ENCODE measurements at places on chromosomes 13 and 19. TPM values are rescaled to one million over a fixed set of nuclear protein-coding genes. Genes with fewer than 3 reads are reported as not detected.

- no peak for ATAC-seq
These were observed 20.0 kb downstream of the ELL start for GRCh38 chr19:18501832-18502231.

- no peak for ATAC-seq
These were observed 100.0 kb downstream of the RNF17 start for GRCh38 chr13:24863748-24864540.

GRCh38 chr13:75936791-75937190 is 300.7 kb downstream of the LMO7 start:
- no peak for ATAC-seq

DNA sequence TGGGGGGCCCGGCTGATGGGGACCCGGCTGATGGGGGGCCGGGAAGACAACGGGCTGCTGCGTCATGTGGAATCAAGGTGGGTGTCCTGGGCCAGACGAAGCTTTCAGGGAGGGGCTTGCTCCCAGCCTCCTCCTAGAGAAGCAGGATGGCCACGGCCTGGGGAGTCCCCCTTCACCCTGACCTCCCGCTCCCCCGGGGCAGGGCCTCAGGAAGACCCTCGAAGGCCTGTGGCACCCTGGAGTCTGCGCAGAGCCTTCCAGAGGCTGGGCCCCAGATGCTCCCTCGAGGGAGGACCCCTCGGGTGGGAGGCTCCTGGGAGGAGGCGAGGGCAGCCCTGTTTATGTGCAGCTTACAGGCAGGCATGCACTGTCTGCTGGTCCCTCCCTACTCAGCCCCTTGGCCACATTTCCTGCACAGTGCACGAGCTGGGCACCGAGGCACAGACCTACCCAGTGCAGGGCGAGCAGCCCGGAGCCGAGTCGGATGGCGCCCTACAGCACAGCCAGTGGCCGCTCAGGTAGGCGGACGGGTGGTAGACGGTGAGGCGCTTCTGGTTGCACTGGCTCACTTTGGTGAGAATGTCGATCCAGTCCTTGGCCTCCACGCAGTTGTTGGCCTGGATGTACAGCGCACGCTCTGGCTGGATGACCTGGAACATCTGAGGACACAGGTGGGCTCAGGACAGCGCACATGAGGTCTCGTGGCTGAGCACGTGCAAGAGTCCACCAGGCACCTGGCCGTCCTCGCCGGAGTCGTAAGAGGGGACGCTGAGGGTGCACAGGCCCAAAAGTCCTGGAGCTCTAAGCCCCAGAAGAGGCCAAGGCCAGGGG is 22.4 kb upstream of the C13orf46 start:
- ATAC-seq, result peak; percentile 21

GRCh38 chr19:50873056-50873455 is at the start of gene KLK2:
KLK2 (plus strand) TSS chr19:50873439; CDS start chr19:50873474, 35 bp downstream.
- no peak for ATAC-seq

DNA sequence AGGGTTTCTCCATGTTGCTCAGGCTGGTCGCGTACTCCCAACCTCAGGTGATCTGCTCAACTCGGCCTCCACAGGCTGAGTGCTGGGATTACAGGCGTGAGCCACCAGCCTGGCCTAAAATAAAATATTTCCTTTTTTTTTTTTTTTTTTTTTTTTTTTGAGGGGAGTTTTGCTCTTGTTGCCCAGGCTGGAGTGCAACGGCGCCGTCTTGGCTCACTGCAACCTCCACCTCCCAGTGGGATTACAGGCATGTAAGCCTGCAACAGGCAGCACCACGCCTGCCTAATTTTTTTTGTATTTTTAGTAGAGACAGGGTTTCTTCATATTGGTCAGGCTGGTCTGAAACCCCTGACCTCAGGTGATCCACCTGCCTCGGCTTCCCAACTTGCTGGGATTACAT is 4.9 kb downstream of the ZNF506 start:
- ATAC-seq, result no peak

DNA sequence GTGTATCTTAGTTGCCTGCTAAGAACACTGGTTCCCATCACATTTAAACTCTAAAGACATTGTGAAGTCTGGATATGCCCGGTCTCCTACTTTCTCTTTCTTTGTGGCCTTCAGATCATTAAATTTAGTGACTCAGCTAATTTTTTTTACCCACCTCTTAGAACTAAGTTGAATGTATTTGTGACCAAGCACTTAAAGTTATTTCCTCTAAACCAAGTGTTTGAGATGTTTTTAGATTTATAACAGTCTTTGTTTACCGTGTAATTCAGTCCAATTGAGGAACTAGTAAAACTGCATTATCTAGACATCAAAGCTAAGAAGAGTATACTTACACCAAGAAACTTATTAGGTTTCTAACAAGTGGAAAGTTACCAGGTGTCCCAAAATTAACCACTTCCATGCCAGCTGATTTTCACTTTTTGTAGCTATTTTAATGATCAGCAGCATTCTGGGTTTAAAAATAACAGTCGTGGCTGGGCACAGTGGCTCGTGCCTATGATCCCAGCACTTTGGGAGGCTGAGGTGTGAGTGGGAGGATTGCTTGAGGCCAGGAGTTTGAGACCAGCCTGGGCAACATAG is 53.1 kb downstream of the ARHGAP35 start:
- no peak for ATAC-seq

- no peak for ATAC-seq
These were observed 1794.2 kb downstream of the SLITRK5 start for GRCh38 chr13:89465366-89465765.

DNA sequence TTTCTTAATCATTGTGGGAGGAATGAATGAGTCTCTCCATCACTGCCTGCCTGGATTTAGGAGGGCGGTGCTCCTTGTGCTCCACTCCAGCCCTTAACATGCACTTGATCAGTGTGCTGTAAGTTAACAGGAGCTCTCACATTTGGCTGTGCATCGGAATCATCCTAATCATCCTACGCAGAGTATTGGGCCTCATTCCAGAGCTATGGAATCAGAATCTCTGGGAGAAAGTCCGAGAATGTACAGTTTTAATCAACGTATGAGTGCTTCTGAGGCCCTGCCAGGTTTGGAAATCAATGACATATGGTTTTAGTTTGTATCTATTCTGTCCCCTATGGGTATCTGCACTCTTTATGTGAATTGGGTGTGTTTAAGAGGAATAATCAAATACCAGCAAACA is 34.9 kb upstream of the DCLK1 start:
- no peak for ATAC-seq

DNA sequence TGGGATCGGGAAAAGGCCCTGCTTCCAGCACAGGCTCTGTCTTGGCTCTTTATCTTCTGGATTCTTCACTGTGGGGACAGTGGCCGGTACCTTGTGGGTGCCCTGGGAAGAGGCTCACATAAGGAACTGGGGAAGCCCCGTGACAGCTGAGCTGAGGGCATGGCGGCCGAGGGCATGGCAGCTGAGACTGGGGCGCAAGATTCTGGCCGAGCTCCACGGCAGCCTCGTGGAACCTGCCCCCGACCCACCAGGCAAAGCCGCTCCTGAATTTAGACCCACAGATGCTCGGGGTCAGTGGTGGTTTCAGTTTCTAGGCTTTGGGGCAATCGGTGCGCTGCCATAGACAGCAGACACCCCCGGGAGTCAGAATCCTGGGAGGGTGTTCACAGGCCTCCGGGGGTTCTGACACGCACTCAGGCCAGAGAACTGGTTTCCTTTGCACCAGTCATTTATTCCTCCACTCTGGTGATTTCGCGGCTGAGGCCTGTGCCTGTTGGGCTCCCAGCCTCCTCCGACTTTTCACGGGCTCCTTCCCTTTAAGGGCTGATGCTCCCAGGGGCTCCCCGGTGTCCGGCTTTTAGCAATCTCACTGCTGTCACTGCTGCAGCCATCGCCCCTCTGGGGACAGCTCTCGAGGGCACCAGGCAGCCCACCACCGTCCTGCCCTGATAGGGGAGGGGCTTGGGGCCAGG is 117.6 kb downstream of the TEX29 start:
- no peak for ATAC-seq

DNA sequence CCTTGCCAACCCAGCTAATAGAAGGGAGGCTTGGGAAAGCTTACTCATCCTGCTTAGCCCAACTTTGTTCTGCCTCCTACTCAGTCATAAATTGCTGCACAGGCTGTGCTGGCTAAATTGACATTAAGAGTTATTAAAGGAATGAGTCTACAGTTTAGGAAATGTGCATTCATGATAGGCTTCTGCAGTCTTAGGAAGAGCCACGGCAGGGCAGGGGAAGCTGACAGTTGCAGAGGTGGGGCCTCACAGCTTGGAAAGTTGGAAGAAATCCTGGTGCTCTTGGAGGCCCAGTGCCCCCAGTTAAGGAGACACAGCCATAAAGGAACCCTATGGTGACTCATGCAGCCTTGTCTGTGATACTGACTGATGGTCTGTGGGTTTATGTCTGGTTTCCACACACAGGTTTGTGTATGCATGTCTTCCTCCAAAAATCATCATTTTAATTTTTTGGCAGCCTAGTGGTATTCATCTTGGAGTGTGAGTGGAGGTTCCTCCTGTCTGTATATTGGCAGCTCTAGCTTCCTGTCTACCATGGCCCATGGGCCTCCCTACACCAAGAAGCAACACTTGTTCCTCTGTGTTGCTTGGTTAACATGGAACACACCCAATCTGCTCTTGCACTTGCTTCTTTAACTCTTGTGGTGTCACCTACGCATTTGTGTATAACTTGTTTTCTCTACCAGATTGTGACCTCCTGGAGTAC is 135.0 kb upstream of the KL start:
- peak; percentile 17 for ATAC-seq

DNA sequence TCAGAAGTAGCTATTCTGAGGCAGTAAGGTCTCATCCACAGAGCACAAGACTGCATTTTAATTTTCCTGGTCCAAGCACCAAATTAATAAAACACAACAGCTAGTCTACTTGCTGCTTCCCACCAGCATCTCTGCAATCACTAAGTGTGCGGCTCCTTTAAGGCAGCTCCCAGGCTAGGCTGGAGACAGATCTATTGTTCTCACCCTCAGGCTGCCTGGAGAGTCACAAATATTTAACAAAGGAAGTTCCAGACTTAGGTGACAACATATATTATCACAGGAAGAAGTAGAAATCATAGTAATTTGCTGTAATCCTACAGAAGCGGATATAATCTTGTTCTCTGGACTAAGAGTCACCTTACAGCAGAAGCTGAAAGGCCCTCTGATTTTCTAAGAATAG is 2.2 kb upstream of the EID2 start:
- ATAC-seq, result no peak

DNA sequence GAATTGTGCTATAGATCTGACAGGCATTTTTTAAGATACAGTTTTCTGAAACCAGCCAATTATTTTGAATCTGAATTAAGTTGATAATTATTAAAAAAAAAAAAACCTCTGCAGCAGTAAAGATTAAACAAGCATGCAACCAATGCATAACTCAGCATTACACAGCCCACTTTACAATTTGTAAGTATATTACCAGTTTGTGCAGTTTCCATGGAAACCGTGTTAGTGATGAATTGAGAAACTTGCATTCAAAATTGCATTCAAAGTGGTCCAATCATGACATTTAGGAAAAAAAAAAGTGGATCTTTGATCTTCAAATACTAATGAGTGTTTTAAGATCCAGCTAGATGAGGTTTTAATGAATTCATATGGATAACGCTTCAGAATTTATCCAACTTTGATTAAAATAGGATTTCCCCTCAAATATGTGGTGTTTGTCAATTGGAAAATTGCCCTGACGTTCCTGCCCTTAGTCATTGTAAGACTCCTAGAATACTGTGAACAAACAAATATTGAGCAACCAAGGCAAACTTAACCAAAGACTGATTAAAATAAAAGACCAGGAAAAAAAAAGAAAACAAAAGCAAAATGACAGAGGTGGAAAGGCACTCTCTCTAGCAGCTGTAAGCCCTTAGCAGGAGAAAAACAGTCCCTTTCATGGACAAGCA is 314.8 kb upstream of the MAB21L1 start:
- ATAC-seq, result no peak

DNA sequence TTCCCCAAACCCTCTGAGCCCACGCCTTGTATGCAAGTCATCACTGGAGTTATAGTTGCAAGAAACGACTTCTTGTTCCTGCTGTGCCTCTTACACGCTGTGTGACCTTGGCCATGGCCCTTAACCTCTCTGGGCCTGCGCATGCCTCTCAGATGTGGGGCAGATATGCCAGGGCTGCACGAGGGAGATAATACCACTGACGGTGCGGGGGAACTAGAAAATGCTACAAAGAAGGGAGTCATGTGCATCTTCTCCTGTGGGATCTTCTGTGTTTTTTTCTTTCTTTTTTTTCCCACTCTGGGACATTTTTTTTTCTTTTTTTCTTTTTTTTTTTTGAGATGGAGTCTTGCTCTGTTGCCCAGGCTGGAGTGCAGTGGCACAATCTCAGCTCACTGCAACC is 4.3 kb upstream of the SAMD1 start:
- ATAC-seq, result no peak

DNA sequence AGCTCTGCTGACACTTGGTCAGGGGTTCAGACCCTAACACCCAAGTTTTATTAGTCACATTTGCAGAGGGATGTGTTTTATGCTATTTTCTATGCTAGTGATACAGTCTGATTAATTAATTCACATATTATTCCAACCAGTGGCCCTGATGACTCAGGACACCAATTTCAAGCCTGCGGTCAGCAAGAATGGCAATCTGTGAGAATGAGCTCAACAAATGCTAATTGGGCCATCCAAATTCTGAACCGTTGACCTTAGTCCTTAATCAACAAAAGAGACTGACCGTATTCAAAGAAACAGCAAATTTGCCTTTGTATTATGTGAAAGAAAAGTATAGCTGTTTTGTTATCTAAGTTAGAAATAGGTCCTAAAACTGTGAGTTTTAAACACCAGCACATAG is 9.6 kb upstream of the KL start:
- ATAC-seq, result no peak

- ATAC-seq, result peak; percentile 25
These were observed 539 bp downstream of the ZNF554 start for GRCh38 chr19:2820112-2820702.

GRCh38 chr19:3120611-3121276 is 15.1 kb upstream of the GNA15 start:
- peak; percentile 7 for ATAC-seq

GRCh38 chr19:590396-590745 is 690 bp downstream of the HCN2 start:
- no peak for ATAC-seq

DNA sequence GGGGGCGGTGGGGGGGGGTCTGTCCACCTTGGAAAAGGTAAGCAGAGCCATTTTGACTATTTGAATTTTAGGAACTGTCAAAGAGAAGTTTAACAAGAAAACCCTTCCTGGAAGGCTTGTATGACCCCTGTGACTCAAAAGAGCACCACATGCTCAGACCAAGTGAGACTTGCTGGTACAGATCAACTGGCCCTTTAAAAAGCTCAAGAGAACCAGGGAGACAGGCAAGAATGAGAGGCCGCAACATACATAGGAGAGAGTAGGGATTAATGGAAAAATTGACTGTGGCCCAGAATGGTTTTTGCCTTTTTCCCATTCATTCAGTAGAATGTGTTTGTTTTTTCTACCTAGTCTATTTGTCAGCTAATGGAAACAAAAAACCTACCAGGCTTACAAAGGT is 26.2 kb upstream of the ATP8A2 start:
- ATAC-seq, result no peak

The CCDC169 gene
- total RNA-seq, result 0.40 TPM

The ZNF763 gene
- 0.96 TPM for total RNA-seq

The POSTN gene
- total RNA-seq, result 17.0 TPM

The MEIOSIN gene
- not detected for total RNA-seq

The LRG1 gene
- 24.9 TPM for total RNA-seq

The ENOX1 gene
- total RNA-seq, result 0.12 TPM

The KCNRG gene
- total RNA-seq, result 0.68 TPM

The IL4I1 gene
- total RNA-seq, result not detected
